ENCODE measurements at places on chromosomes 6 and 20.
A peak's percentile ranks its signal among the peaks of the same experiment; 100 is the strongest.

GRCh38 chr6:133916650-133917151 is 27.8 kb downstream of the TCF21 start:
- peak; percentile 63 for DNase-seq

GRCh38 chr6:157631838-157632614 is 191.0 kb upstream of the SNX9 start:
- DNase-seq, result no peak

DNA sequence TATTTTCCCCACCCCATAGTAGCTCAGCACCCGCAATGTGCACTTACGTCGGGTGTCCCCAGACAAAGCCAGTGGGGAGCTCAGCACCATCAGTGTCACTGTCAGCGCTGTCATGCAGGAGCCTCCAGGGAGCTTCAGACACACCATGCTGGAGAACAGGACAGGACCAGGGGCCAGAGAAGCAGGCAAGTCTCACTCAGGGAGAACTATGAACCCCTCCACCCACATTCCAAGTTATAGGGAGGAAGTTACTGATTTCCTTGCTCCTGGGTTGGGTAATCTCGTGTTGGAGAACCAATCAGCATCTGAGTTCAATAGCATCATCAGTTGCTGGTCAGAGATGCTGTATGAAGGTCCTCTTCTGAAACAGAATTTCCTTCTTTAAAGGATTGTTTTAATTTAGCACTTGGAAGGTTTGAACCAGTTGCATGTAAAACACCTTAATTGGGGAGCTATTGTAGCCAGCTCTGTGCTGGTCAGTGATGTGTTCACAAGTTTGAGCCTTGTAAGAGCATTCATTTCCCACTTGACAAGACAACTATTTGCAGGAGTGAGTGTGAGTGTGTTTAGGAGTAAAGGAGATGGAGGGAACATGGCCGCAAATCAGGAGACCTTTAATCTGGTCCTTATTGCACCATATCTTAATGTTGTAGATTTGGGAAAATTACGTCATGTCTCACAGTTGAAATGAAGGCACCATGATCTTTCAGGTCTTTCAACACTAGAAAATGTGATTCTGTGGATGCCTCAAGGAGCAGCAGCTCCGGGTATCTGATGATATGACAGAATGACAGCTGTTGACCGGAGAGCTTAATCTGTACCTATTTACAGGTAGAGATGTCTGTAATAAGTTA is at the start of gene HLA-DRB1:
Gene HLA-DRB1 (minus strand): TSS at position 253 of the 854 bp plus-strand sequence. CDS start 106 bp downstream, at position 147.
- peak; percentile 16 for DNase-seq

- no peak for DNase-seq
These were observed 27.0 kb downstream of the STK4 start for GRCh38 chr20:44993343-44993742.

DNA sequence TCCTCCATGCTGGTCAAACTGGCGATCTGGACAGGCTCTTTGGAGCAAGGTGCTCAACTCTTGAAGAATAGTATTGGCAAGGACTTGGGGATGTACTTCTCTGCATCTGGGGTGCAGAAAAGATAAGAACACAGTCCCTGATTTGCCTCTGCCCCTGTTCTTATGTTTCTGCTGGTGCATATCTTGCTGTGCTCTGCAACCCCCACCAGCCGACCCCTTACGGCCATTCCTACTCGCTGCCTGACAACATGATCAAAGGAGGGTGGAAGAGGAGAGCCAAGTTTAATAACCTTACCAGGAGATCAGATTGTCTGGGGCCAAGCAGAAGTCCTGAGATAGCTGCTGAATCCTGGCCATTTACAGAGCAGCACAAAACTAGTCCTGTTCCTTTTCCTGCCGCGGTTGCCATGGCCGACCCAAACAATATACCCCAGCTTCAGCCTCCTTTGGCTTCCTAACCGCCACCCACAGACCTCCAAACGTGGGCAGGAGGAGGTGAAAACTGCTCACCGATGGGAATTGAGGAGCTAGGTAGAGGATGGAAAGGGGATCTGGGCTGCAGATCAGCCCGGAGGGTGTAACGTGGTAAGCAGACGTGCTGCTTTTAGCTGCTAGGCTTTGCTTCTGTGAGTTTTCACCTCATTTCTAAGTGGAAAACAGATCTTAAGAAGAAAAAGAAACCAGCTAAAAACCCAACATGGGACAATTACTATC is 60.9 kb downstream of the ATXN1 start:
- DNase-seq, result no peak

DNA sequence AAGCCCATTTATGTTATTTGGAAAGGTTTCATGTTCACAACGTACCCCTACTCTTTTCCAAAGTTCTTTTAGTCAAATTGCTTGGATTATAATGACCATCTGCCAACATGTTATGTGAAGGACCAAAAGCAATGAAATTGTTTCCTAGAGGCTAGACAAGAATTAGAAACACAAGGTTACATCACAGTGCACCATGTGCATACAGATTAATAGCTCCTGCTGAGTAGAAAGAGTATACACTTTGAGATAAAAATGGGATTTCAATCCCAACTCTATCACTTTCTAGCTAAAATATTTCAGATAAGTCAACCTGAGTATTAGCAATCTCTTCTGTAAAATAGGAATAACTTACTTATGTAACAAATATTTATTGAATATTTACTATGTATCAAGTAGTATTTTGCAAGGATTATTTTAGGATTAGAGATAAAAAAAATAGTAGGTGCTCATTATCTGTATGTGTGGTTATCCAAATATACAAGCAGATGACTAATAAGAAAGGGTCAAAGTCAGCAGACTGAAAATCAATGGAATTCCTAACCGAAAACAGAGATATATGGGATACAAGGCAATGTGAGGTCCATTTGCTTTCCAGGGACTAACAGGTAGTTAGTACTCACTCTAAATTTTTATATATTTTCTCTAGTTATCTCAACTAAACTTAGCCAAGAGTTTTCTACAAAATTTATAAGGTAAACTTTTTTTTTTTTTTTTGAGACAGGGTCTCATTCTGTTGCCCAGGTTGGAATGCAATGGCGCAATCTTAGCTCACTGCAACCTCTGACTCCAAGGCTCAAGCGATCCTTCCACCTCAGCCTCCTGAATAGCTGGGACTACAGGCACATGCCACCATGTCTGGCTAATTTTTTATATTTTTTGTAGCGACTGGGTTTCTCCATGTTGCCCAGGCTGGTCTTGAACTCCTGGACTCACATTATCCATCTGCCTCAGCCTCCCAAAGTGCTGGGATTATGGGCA is 127.7 kb downstream of the PDSS2 start:
- DNase-seq, result no peak

DNA sequence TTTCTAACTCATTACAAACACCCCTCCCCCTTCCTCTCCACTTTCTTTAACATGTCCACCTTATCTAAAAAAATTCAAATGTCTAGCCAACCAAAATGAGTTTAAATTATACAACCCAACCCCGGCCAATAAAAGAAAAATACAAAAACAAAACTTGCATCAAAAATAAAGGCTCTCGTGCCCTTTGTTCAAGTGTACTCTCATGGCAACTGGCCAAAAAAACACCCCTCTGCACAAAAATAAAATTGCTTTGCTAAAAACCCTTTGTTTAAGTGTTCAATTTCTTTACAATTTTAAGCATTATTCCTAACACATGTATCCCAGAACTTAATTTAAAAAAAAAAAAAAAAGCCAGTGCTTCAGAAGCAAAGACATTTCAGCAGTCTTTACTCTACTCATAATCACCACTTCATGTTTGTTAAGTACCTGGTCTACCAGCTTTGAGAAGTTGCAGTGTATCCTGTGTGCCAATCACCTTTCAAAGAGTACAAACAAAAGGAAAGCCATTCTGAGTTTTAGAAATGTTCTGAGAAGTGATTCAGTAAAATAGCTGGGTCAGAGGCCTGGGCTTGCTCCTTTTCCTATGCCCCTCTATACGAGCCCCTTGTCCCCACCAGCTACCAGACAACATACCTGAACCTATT is 87.5 kb downstream of the MDN1 start:
- no peak for DNase-seq

DNA sequence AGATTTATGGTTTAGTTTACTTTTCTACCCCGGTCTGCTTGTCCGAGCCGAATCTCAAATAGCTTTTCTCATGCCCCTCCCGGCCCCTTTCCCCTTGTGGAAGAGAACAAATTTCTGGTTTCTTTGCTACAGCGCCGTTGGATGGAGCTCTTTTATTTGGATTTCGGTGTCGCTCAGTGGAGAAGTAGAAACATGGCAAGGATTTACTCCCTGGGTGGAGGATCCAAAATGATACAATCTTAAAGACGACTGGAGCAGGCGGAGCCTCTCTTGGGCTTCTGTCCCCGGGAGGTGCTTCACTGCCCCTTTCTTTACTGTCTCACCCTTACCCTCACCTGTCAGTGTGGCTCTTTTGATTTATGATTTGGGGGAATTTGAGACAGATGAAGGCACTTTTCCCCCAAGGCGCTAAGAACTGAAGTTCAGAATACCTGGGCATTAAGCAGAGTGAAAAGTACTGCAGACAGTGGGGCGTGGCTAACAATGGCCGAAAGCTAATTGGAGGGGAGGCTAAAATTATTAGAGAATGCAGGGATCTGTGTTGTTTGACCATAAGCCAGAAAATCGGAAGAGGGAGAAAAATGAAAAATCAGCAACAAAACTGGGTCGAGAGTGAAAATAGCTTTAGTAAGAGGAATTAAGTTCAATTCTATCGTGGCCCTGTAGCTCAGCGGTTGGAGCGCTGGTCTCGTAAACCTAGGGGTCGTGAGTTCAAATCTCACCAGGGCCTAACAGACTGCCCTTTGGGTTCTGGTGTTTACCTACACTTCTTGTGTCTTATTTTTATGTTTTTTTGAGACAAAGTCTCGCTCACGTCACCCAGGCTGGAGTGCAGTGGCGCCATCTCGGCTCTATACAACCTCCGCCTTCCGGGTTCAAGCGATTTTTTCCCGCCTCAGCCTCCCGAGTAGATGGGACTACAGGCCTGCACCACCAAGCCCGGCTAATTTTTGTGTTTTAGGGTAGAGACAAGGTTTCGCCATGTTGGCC is 145.1 kb upstream of the ZNF184 start:
- peak; percentile 64 for DNase-seq

DNA sequence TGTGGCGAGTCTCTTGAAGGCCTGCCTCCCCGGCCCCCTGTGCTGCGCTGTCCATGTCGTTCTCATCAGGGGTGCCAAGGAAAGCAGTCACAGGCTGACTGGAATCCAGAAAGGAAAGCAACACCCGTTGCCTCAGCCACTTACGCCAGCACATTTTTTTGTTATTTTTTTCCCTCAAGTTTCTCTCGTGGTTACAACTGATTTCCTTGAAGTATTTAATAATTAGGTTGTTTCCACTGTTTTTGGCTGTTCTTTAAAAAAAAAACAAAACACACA is 17.9 kb upstream of the SLC22A1 start:
- no peak for DNase-seq

Data from mammary epithelial cell (primary cell).